Nephron progenitor cell (in vitro differentiated cells): ENCODE measurements at places on chromosomes 6 and 20.

GRCh38 chr6:87671555-87672029 is 30.4 kb downstream of the AKIRIN2 start:
- DNase-seq: no peak

- DNase-seq: no peak
Observed at GRCh38 chr6:64803470-64804166, 903.4 kb downstream of the EYS start.

DNA sequence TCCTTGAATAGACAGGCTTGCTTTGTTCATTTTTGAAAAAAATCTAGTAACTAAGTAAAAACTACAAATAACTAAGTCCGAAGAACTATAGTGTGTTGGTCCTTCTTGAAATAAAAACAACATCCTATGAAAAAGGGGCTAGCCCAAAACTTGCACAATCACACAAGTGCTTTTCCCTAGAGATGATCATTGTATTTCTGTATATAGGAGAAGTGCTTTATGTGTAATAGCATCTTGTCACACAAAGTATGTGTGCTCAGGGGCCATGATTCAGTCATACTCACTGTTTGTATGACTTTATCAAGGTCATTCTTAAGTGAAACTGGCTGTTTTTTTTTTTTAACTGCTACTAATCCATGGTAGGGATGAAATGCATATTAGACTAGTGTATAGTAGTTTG is 179.8 kb downstream of the DTNBP1 start:
- DNase-seq: no peak

GRCh38 chr6:53556986-53557715 is 12.2 kb upstream of the GCLC start:
- DNase-seq: no peak

- DNase-seq: no peak
Observed at GRCh38 chr20:23063581-23063980, 14.1 kb upstream of the THBD start.

DNA sequence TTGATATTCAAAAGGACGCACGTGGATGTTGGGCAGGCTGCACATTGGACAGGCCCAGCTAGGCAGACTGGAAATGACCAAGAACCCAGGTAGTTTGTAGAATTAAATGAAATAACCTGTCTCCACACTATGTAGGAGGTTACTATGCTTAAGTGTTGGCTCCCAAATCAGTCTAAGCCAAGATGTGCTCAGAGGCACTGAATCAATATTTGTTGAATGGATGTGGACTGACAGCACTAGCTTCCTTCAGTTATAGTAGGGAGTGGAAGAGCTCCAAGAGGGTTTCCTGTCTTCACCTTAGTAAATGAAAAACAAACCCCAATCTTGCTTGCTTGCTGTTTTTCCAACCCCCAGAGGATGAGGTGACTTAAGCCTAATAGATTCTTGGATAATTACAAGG is 180.5 kb downstream of the JARID2 start:
- DNase-seq: no peak

DNA sequence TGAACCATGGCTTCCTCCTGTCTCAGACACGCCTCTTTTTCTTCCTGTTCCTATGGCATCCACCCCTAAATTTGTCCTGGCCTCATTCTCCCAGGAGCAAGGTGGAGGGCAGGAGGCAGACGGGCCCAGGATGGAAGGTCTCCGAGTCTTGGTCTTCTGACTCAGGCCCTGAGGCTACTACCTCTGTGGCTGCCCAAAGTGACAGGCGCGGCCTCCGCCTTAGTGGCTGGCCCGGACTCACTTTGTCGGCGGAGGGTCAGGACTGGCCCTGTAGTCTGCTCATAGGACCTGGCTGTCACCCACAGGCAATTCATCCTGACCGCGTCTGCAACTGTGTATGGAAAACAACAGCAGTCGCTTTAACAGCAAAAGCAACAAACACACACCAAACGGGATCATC is 263.1 kb upstream of the SUPT3H start:
- no peak for DNase-seq

GRCh38 chr6:88881451-88881850 is 82.0 kb downstream of the RNGTT start:
- DNase-seq: no peak

DNA sequence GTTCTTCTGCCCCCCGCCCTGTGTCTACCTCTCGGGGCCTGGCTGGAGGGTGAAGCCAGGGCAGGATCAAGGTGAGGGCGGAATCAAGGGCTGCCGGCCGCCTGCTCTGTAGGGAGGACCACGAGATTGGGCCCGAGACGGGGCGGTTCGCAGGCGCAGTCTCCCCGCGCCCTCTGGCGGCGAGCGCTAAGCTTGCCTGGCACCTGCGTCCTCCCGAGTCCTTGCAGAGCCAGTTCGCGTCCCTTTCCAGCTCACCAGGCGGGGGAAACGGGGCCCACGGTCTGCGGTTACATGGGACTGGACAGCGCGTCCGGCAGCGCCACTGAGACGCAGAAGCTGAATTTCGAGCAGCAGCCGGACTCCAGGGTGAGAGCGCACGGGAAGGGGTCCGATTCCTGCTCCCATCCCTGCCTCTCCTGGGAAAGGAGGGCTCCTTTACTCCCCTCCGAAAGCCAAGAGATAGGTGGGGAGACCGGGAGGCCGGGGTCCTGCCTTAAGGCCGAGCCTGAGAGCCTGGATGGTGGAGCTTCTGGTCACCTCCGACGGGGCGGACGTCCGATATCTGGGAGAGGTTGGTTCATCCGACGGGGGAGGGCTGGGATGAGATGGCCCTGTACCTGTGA is 3.6 kb upstream of the MATN4 start:
- peak; percentile 81 for DNase-seq

DNA sequence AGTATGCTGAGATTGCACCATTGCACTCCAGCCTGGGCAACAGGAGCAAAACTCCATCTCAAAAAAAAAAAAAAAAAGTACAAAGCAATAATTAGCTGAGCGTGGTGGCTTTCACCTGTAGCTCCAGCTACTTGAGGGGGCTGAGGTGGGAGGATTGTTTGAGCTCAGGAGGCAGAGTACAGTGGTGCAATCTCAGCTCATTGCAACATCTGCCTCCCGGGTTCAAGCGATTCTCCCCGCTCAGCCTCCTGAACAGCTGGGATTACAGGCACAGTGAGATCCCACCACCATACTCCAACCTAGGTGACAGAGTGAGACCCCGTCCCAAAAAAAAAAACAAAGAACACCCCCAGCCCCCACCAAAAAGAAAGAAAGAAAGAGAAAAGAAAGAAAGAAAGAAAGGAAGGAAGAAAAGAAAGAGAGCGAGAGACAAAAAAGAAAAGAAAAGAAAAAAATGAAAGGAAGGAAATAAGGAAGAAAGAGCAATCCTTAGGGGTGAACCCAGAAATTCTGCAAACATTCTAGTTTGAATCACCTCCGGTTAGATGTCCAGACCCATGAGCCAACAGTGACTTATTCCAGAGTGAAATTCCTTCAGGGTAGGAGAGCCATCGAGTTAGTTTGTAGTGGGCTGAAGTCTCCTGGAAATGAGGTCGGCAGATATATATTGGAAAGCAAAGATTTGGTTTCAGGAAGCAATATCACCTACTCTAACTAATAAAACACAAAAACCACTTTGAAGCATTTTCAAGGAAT is 3.2 kb upstream of the RIPOR3 start:
- no peak for DNase-seq

GRCh38 chr20:59441860-59442810 is 141.7 kb downstream of the EDN3 start:
- DNase-seq: no peak

DNA sequence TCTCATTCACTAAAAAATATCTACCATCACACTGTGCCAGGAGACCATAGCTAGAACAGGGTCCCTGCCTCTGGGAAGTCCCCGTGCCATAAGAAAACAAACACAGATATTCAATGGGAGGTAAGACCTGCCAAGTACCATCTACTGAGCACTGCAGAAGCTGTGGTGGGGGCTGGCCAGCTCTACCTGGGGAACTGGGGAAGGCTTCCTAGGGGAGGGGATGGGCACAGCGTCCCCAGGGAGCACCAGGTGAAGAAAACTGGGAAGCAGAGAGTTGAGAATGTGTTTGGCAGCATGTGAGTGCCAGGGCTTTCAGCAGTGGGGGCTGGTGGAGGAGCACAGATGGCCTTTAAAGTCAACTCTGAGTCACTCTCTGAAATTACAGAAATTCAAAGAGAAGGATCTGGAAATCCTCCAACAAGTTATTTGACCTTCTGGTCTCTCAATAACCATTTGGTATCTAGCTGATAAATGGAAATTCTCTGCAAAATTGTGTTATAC is 85.2 kb downstream of the SHLD1 start:
- DNase-seq: no peak

DNA sequence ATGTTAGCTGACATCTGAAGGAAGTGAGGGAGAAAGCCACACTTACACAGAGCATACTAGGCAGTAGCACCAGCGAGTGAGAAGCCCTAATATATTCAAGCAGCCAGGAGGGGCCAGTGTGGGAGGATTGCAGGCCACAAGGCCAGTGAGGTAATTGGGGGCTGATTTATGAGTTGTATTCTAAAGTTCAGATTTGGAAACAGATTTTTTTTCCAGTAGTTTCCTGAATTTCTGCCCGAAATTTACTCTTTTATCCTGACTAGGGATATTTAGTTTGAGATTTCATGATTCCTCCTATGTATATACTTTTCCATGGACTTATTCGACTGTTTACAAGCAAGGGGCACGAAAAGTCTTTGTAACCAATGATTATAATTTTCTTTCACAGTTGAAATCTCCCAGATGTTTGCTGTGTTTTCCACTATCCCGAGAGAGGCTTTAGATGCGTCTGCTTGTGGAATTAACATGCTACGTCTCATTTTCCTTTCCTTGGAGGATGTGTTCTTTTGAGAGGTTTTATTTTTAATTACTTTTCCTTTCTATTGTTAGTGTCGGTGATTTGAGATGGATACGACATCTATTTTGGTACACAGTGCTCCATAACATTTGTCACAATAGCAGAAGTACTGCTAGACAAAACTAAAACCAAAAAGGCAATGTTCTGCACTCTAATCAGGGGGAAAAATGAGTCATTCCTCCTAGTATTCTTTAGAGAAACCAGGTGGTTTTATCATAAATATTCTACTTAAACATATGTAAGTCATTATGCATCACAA is 356.3 kb upstream of the HSF2 start:
- DNase-seq: peak; percentile 36

DNA sequence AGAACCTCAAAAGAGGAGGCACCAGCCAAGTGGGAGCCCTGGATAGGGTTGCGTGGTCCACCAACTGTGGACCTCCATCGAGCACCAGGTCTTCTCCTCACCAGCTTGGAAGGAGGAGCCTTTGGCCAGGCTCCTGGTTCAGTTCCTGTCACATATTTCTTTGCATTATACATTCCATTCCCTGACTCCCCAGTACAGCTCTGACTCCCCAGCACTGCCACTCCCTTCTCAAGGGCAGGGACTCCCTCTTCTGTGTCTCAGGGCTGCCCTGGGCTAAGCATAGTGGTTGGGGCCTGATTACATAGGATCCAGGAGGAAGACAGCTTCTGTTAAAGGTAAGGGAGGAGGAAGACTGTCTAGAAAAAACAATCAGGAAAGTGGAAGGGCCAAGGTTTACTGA is 91.1 kb downstream of the MRPL14 start:
- no peak for DNase-seq

- DNase-seq: peak; percentile 48
Observed at GRCh38 chr20:40869218-40870147, 159.1 kb upstream of the TOP1 start.

DNA sequence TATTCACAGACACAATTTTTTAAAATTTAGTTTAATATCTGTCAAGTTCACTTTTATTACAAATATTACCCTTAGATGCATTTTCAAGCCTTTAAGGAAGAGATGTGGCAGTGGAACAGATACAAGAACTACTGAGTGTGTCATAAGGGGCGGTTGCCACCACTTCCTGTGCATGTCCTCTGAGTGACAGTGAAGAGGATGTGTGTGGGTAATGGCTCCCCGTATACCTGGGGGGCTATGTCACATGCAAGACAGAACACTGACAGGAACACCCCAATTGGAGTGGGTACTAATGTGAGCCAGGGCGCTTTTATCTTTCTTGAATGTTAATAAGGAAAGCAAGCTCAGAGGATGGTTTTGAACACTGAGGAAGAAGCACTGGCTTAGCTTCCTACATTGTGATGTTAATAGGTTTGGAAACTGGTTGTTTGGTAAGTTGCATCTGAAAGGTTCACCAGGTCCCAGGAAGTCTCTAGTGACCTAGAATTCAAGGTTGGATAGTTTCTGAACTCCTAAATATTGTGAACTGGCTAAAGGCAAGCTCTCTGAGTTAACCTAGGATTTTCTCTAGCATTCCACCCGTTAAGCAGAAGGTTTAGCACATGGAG is 83.4 kb upstream of the ASF1A start:
- DNase-seq: no peak

DNA sequence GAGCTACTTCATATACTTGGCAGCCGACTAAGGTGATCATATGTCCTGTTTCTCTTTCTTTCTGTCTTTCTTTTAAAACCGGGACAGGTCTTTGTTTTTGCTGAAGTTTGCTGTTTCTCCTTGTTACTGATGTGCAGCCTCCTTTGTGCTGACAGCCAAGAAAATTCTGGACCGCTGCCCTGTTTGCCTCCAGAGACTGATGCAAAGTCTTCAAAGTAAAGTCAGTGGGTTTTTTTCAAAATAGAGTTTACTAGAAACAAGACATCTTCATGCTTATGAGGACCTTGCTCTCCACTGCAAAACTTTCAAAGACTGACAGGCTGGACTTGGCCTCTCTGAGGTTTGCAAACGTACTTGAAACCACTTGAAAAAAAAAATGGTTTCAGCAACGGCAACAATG is 510.5 kb upstream of the MAP3K7 start:
- no peak for DNase-seq

GRCh38 chr6:122143813-122144601 is 255.4 kb upstream of the HSF2 start:
- DNase-seq: no peak

GRCh38 chr6:35342258-35343091 is at the start of gene PPARD:
Gene PPARD, plus strand, starts transcription at chr6:35342558. Its CDS starts 68,530 bp downstream, at chr6:35411088.
- peak; percentile 99 for DNase-seq

DNA sequence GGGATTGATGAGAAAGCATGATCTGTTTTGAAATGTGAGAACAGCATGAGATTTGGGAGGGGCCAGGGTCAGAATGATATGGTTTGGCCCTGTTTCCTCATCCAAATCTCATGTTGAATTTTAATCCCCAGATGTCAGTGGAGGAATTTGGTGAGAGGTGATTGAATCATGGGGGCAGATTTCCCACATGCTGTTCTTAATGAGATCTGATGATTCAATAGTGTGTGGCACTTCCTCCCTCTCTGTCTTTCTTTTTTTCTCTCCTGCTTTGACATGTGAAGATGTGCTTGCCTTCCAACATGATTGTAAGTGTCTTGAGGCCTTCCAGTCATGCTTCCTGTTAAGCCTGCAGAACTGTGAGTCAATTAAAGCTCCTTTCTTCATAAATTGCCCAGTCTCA is 1060.3 kb upstream of the CITED2 start:
- DNase-seq: no peak
